Smooth muscle cell of the coronary artery (primary cell): ENCODE measurements at places on chromosomes 11 and 22. TPM values are rescaled to one million over a fixed set of nuclear protein-coding genes. Genes with fewer than 3 reads are reported as not detected.

The VPREB1 gene
- total RNA-seq = not detected in 2 replicates

The CCDC73 gene
- not detected in 2 replicates for total RNA-seq

The GNG3 gene
- not detected in 2 replicates for total RNA-seq

The DRICH1 gene
- 2.2 TPM in 1 of 2 replicates, not detected in the other for total RNA-seq
